Naive thymus-derived CD4-positive, alpha-beta T cell (primary cell): ENCODE measurements at places on chromosomes 2 and 18.

- no peaks in the 10 kb centered on the region for H3K36me3 ChIP-seq
- H3K27me3 ChIP-seq, result no peaks in the 10 kb centered on the region
- H3K4me1 ChIP-seq, result no peaks in the 10 kb centered on the region
- no peak overlapping the region for H3K4me3 ChIP-seq
- DNase-seq, result no peak
Measured at GRCh38 chr18:42891705-42892104, 223.8 kb downstream of the RIT2 start.

DNA sequence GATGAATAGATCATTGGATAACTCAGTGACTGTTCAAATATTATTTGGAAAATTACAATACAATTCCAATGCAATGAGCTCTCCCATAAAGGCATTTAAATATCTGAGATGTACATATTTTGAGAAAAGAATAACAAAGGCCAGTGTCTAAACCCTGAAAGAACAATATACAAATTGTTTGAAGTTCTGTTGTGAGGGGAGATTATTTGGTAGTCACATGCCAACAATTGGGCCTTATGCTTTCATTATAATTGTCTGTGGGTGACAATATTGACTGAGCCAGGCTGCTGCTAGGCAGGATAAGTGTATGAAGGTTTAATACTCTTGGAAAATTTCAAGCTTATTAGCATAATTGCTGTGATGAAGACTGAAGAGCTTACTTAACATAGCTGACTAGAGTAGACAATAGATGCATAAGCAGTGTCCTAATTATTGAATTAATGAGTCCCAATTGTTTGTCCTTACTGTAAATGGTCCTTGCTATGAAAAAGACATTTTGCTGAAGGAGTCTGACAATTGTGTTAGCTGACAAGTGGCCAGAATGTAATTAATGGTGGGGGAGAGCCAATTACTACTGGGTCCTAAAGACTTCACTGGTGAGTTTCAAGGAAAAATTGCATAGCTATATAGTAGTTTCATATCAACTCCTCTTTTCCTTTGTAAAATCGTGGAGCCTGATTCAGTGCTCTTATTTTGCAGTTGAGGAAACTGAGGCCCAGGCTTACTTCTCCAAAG lies 5.0 kb upstream of the SMAD2 start:
- no peaks in the 10 kb centered on the region for H3K27me3 ChIP-seq
- H3K27ac ChIP-seq, result no peak overlapping the region
- H3K36me3 ChIP-seq, result no peaks in the 10 kb centered on the region
- no peak for DNase-seq
- H3K4me1 ChIP-seq, result no peaks in the 10 kb centered on the region
- H3K4me3 ChIP-seq, result no peak overlapping the region

GRCh38 chr2:200223205-200223784 lies 83.2 kb upstream of the SPATS2L start:
- H3K27ac ChIP-seq, result no peak overlapping the region
- no peak overlapping the region for H3K4me3 ChIP-seq
- no peak for DNase-seq
- no peaks in the 10 kb centered on the region for H3K36me3 ChIP-seq

DNA sequence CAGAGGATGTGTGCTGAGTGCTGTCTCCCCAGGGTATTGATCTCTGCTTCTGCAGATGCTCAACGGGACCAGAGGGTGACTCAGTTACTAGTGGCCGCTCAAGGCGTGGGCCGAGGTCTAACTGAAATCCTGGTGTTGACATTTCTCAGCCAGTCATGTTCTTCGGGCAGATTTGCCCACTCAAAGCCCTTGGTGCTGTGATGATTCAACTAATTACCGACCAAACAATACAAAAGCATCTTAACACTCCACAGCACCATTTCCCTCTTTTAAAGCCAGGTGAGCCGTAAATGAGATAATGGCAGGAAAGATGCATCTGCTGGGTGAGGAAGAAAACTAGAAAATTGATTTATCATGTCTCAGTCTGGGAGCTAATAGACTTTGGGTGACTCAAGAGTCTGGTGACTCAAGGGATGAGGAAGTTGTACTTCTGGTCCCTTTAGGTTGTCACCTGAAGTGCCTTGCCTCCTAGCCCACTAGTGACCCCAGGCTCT lies 32.7 kb upstream of the PRLH start:
- no peak for DNase-seq
- H3K27ac ChIP-seq, result no peak overlapping the region
- H3K4me3 ChIP-seq, result no peak overlapping the region
- no peaks in the 10 kb centered on the region for H3K36me3 ChIP-seq
- H3K27me3 ChIP-seq, result no peaks in the 10 kb centered on the region
- H3K4me1 ChIP-seq, result no peaks in the 10 kb centered on the region

GRCh38 chr2:74764429-74765272 lies 69.3 kb upstream of the HK2 start:
- no peaks in the 10 kb centered on the region for H3K27me3 ChIP-seq
- H3K27ac ChIP-seq, result no peak overlapping the region
- DNase-seq, result no peak
- no peak overlapping the region for H3K4me3 ChIP-seq
- no peaks in the 10 kb centered on the region for H3K4me1 ChIP-seq

GRCh38 chr2:11873356-11874154 lies 127.1 kb downstream of the LPIN1 start:
- H3K27ac ChIP-seq, result no peak overlapping the region
- no peak for DNase-seq
- no peaks in the 10 kb centered on the region for H3K27me3 ChIP-seq
- no peaks in the 10 kb centered on the region for H3K4me1 ChIP-seq
- H3K4me3 ChIP-seq, result no peak overlapping the region

- H3K4me3 ChIP-seq, result no peak overlapping the region
- no peaks in the 10 kb centered on the region for H3K36me3 ChIP-seq
- H3K4me1 ChIP-seq, result no peaks in the 10 kb centered on the region
- DNase-seq, result no peak
- H3K27me3 ChIP-seq, result peaks cover 4% of the 10 kb centered on the region
Measured at GRCh38 chr2:191247381-191248057, 2.3 kb downstream of the MYO1B start.

DNA sequence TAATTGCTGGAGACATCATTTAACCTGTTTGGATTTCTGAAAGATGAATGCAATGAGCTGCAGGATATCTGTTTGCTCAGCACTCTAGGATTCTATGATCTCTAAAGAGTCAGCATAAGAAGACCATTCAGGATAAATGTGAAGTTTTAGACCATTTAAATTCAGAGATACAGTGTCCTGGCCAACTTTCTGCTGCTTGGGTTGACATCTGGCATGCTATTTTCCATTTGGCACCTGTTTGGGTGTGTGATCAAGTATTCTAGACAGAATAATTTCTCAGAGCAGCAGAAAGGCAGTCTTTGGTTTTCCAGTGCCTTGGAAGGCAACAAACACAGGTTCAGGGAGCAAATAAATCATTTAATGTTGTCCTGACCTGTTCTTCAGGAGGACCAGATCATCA lies 144.8 kb upstream of the NDUFV2 start:
- no peak overlapping the region for H3K27ac ChIP-seq
- H3K36me3 ChIP-seq, result no peaks in the 10 kb centered on the region
- no peaks in the 10 kb centered on the region for H3K4me1 ChIP-seq
- H3K27me3 ChIP-seq, result peaks cover 4% of the 10 kb centered on the region

DNA sequence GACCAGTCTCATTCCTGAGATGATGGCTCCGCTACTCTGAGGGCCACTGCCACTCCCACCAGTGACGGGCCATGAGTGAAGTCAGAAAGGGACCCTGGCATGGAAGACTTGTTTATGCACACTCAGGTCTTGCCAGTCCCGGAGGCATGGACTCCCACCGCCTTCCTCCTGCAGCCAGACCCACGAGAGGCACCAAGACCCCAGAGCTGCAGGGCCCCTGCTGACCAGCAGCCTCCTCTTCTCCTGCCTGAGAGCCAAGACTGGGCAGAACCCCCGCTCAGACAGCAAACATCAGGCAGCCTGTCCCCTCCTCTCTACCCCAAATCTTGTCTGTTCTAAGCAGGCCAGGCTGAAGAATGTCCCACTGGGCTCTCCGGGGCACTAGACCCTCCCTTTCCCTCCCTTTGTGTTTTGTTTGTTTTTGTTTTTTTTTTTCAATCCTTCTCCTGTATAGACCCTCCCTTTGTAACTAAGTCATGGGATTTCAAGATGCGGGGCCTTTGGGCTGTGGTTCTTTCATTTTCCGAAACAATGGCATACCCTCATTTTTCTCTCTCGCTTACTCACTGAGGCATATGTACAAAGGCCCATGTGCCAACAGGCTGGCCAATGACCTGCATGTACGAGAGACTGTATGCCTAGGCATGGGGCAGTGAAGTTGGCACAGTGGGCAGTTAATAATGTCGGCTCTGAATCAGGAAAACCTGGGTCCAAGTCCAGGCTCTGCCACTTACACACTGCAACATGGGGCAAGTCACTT lies 24.3 kb upstream of the MAPRE3 start:
- no peak for DNase-seq
- H3K4me3 ChIP-seq, result no peak overlapping the region
- no peak overlapping the region for H3K27ac ChIP-seq
- no peaks in the 10 kb centered on the region for H3K27me3 ChIP-seq

GRCh38 chr2:106034325-106034724 lies 159.8 kb downstream of the UXS1 start:
- H3K4me3 ChIP-seq, result no peak overlapping the region
- H3K27me3 ChIP-seq, result no peaks in the 10 kb centered on the region
- H3K27ac ChIP-seq, result no peak overlapping the region
- no peaks in the 10 kb centered on the region for H3K4me1 ChIP-seq
- DNase-seq, result no peak

- H3K4me3 ChIP-seq, result no peak overlapping the region
- no peaks in the 10 kb centered on the region for H3K36me3 ChIP-seq
- peaks cover 5% of the 10 kb centered on the region for H3K4me1 ChIP-seq
- DNase-seq, result no peak
- H3K27me3 ChIP-seq, result no peaks in the 10 kb centered on the region
Measured at GRCh38 chr2:63676135-63676534, 87.4 kb downstream of the MDH1 start.
